ENCODE measurements at places on chromosomes 11 and 22. TPM values are rescaled to one million over a fixed set of nuclear protein-coding genes. Genes with fewer than 3 reads are reported as not detected.

MAML2 gene
- polyA plus RNA-seq, result 3.8 TPM

LRRC10B gene
- polyA plus RNA-seq, result 1.1 TPM

KCNK4 gene
- not detected for polyA plus RNA-seq

DEUP1 gene
- polyA plus RNA-seq, result not detected

OTOG gene
- polyA plus RNA-seq, result 0.41 TPM

FGF4 gene
- 0.57 TPM for polyA plus RNA-seq

MS4A12 gene
- 0.14 TPM for polyA plus RNA-seq

EIF3D gene
- 408 TPM for polyA plus RNA-seq

SLC22A6 gene
- polyA plus RNA-seq, result not detected

GAS2 gene
- 0.71 TPM for polyA plus RNA-seq

OR5P2 gene
- 0.06 TPM for polyA plus RNA-seq

SLC22A8 gene
- not detected for polyA plus RNA-seq

NPAS4 gene
- polyA plus RNA-seq, result 0.73 TPM

RIC3 gene
- 6.4 TPM for polyA plus RNA-seq

DYNC2H1 gene
- polyA plus RNA-seq, result 2.7 TPM

CNTF gene
- polyA plus RNA-seq, result 0.33 TPM

SOX6 gene
- polyA plus RNA-seq, result 0.09 TPM

DKK3 gene
- polyA plus RNA-seq, result 51.0 TPM

SCN3B gene
- polyA plus RNA-seq, result 0.67 TPM

F2 gene
- 0.11 TPM for polyA plus RNA-seq

CABP7 gene
- 1.0 TPM for polyA plus RNA-seq

PI4KA gene
- polyA plus RNA-seq, result 22.5 TPM

FADS3 gene
- 113 TPM for polyA plus RNA-seq

PPARA gene
- 3.1 TPM for polyA plus RNA-seq

SSTR3 gene
- polyA plus RNA-seq, result 0.61 TPM

All from H1 (cell line).